NCI-H748 treated with DMSO at 0.1 percent for 48 hours (cell line): ENCODE measurements at places on chromosomes 5 and 9.
A peak's percentile ranks its signal among the peaks of the same experiment; 100 is the strongest.

- no peak for DNase-seq
Observed at GRCh38 chr9:34866614-34867013, 91.5 kb upstream of the PHF24 start.

- no peak for DNase-seq
Observed at GRCh38 chr5:78232163-78232562, 62.3 kb downstream of the AP3B1 start.

- DNase-seq: no peak
Observed at GRCh38 chr5:5616247-5616895, 193.9 kb downstream of the ICE1 start.

GRCh38 chr9:90514877-90515276, 127.7 kb downstream of the DIRAS2 start:
- DNase-seq: no peak

GRCh38 chr5:143964919-143965318, 153.0 kb downstream of the HMHB1 start:
- DNase-seq: no peak

DNA sequence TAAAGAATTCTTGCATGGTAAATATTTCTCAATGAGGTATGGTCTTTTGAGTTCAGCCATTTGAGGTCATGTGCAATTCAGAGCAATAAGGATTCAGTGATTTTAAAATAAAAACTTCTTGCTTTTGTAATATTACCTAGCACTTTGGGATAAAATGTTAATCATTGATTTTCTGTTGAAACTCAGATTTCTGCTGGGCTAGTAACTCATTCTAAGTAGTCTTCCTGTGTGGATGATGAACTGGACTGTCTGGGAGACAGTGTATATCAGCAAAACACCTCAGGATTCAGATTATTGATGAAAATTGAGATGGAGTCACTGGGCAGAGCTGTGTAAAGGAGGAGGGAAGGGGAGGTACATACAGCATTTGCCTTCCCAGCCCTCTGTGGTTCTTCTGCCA, 10.8 kb upstream of the PSAT1 start:
- DNase-seq: no peak

DNA sequence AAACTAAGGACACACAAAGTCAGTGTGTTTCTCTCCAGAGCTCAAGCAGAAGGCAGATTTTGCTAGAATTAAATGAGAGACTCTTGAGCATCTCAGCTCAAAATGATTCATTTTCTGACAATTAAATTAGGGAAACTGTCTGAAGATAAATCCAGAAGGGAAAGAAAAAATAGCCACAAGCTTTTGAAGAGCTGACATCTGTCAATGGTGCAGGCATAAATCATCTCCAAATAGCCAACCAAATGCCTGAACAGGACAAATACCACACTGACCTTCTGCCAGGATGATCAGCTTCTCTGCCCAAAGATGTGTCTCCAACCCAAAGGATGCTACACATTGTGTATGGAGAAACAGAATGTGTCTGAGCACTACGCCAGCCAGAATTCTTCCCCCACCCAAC, 199.3 kb downstream of the CTNND2 start:
- DNase-seq: no peak

GRCh38 chr5:172453986-172454357, 353 bp downstream of the SH3PXD2B start:
- DNase-seq: peak; percentile 11

DNA sequence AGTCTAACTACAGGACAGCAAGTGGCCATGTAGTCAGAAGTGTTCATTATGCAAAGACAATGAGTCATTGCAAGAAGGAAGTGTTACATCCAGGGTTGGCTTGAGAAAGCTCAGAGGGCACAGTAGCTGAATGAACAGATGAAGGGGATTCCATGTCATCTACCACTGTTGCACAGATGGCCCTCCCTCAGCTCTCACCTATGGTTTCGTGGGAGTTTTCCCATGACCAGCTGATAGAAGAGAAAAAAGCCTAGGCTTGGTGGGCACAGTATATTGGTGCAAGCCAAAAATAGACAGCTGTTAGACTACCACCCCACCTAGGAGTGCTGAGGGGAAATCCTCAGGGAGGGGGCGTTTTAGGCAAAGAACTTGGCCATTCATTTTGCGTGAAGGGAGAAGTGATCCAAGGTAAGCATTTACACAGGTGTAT, 217.0 kb downstream of the DMRT2 start:
- DNase-seq: no peak

- DNase-seq: no peak
Observed at GRCh38 chr5:15463231-15463980, 36.6 kb upstream of the FBXL7 start.

- no peak for DNase-seq
Observed at GRCh38 chr5:43592363-43592762, 10.6 kb upstream of the NNT start.

DNA sequence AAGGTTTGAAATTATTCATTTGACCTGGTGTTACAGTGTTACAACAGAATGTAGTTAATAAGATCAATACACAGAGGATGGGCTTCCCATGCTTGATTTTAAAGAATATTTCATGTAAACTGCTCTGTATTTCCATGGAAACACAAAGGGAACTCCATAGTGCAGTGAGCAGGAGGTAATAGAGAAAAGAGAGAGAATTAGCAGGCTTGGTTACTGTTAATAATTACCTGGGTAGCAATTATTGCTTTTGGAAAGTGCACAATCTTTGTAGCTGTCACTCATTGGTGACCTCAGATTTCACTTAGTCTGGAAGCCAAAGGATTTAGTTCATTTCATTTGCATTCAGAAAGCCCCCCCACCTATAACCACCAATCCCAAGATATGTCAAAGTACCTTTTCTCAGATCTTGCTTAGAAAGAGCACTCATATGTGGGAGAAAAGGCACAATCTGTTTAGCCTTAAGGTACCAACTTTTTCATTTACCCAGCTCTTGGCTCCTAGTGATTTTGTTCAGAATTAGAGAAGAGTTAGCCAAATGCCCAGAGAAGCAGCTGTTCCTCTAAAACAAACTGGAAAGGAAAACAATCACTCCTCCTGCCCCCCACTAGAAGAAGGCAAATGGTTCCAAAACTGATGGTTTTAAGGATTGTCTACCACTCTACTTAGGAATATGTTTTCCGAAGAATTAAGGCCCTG, 234.5 kb upstream of the SLC24A2 start:
- no peak for DNase-seq

- DNase-seq: no peak
Observed at GRCh38 chr9:76703270-76703669, 61.0 kb upstream of the PCA3 start.
